NCI-H748 treated with DMSO at 0.1 percent for 48 hours (cell line): ENCODE measurements at places on chromosomes 12 and 14.

- peak; percentile 43 for DNase-seq
Measured at GRCh38 chr14:77026166-77026929, 2.2 kb downstream of the IRF2BPL start.

DNA sequence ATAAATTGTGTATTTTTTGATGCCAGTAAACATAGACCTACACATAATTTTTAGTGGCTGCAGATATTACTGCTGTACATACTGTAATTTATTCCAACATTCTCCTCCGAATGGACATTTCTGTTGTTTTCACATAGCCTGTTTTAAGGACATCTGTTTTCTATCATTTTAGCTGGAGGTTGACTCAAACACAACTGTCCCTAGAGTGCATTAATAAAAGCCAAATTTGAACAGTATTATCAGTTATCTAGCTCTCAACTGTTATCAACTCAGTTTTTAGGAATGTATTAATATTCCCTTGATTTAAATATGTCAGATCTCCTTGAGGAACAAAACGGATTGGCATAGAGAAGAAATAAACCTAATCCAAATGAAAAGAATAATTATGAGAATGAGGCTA is 17.2 kb upstream of the PIWIL1 start:
- no peak for DNase-seq

DNA sequence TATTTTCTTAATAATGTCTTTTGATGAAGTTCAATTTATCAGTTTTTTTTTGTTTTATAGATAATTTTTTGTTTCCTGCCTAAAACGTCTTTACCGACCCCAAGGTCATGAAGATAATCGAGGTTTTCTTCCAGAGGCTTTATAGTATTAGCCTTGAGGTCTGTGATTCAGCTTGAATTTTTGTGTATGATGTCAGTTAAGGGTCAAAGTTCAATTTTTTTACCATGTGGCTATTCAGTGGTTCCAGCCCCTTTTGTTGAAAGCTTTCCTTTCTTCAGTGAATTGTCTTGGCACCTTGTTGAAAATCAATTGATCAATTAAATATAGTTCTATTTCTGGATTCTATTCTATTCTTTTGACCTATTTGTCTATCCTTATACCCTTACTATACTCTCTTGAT is 3.2 kb upstream of the MGST1 start:
- DNase-seq = no peak

DNA sequence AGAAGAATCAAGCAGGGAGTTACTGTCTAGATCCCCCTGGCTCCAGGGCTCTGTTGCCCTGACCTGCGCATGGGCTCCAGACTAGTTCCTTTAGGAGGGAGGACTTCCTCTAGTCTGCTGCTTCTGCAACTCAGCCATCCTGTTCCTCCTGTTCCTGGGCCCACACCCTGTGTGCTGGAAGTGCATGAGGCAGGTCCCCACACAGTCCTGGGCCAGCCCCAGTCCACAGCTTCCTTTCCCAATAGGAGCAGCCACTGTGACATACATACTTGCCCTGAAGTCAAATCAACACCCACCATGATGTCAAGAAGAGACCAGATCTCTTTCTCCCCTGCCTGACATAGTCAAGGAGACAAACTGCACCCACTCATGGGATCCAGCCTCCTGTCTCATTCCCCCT is 1.3 kb downstream of the SDR9C7 start:
- DNase-seq = no peak

- no peak for DNase-seq
Measured at GRCh38 chr12:92186038-92186470, 40.4 kb upstream of the BTG1 start.

GRCh38 chr12:105555556-105556295 is 225.2 kb downstream of the C12orf75 start:
- no peak for DNase-seq

- no peak for DNase-seq
Measured at GRCh38 chr14:101505236-101505970, 55.9 kb upstream of the DIO3 start.

GRCh38 chr14:28661171-28661772 is 105.3 kb upstream of the FOXG1 start:
- DNase-seq = no peak

GRCh38 chr12:117881517-117881916 is 87.3 kb downstream of the KSR2 start:
- no peak for DNase-seq

DNA sequence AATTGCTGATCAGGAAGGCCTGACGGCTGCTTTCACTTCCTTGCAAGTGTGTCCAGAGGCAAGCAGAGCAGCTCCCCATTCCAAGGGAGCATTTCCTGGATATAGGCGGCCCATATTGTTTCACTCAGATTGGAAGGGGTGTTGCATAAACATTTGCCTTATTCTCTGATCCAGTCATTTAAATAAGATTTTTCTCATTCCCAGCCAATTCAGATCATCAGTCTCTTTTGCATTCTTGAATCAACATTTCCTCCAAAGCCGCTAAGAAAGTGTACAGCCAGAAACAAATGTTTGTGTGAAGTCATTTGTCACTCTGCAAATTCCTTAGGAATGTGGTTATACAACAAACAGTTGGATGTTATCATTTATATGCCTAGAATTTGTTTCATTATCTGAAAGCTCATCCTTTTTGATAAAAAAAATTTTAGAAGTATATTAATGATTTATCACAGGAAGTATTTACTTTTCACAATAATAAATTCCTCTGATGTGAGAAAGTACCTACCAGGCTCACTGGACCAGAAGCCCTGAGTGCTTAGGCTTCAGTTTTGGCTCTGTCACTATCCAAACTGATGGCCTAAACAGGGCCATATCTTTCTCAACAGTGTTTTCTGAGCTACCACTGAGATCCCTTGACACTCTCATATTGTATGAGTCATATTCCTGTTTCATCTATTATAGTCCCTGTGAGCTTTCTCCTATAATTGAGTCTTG is 379.6 kb downstream of the CCDC91 start:
- no peak for DNase-seq

DNA sequence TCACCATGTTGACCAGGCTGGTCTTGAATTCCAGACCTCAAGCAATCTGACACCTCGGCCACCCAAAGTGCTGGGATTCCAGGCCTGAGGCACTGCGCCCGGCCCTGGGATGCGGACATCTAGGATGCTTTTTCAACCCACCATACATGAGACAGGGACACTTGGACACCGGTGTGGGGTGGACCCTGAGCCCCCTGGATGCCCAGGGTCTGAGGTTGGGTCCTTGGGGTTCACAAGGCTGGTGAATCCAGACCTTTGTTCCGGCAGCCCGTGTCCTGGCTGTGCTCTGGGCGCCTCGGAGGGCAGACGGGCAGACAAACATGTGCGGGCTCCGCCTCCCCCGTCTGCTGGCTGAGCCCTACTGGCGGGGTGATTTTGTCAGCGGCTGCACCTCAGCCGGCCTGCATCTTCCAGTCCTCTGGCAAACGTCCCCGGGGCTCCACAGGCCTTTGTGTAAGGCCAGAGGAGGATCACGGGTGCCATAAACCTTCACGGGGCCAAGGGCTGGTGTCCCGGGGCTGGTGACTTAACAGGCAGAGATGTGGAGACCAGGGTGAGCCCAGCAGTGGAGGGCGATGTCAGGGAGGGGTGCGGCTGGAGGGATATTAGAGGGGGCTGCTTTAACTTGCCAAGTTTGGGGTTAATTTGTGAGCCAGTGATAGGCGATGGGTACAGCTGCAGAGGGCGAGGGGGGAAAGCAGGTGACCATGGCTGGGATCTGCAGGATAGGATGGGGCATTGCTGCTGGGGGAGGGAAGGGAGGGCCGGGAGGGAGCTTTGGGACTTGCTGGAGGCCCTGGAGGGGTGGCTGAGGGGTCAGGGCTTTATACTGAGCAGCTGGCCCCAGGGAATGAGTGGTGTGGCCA is 5.8 kb downstream of the ASPG start:
- no peak for DNase-seq

GRCh38 chr12:76426160-76426559 is 77.9 kb upstream of the BBS10 start:
- no peak for DNase-seq

DNA sequence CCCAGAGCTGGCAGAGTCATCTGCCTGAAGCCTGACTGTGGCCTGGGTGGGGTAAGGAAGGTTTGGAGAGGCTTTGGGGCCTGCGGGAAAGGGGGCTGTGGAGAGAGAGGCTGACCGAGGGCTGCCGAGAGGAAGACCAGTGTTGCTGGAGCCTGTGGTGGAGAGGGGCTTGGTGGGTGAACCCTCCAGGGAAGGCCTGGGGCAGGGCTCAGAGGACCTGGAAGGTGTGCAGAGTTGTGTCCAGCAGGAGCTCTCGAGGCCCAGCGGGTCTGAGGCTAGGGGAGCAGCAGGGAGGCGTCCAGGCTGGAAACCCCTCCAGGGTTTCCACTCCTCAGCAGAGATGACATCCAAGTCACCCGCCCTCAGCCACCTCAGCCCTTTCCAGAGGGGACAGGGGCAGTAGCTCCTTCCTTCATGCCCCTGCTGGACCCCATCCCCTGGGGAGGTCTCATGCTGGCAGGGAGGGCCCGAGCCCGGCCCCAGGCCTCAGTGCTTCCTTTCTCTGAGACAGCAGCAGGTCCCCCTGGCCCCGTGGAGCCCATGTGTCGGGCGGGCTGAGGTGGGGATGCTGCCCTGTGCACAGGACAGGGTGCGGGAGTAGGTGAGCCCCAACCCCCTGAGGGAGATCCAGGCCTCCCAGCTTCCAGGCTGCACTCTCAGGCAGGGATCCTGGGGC is 8.4 kb downstream of the CEP170B start:
- no peak for DNase-seq

GRCh38 chr12:5123921-5124320 is 80.2 kb downstream of the KCNA5 start:
- no peak for DNase-seq

GRCh38 chr14:73168691-73169090 is 32.4 kb downstream of the PSEN1 start:
- DNase-seq = no peak
